ENCODE measurements at places on chromosomes 5 and 9. TPM values are rescaled to one million over a fixed set of nuclear protein-coding genes. Genes with fewer than 3 reads are reported as not detected.

The IFNA2 gene
- not detected for total RNA-seq

The GLRA1 gene
- total RNA-seq: not detected

The CNTNAP3 gene
- 6.4 TPM for total RNA-seq

The INSL6 gene
- total RNA-seq: not detected

The DRD1 gene
- 1.2 TPM for total RNA-seq

The PRR16 gene
- 7.7 TPM for total RNA-seq

The PTPN3 gene
- 7.2 TPM for total RNA-seq

The WWC1 gene
- 0.99 TPM for total RNA-seq

The GRXCR2 gene
- not detected for total RNA-seq

The VCAN gene
- 2,405 TPM for total RNA-seq

The IL5 gene
- total RNA-seq: not detected

The TSSK1B gene
- total RNA-seq: 0.46 TPM

The IL7R gene
- 9.8 TPM for total RNA-seq

The BTNL9 gene
- total RNA-seq: not detected

The ANGPTL2 gene
- 104 TPM for total RNA-seq

The ALDH1B1 gene
- 18.4 TPM for total RNA-seq

The HAVCR1 gene
- not detected for total RNA-seq

The IFNA21 gene
- not detected for total RNA-seq

The ZNF879 gene
- total RNA-seq: 4.6 TPM

The ANKRD31 gene
- total RNA-seq: under 0.01 TPM

The IL13 gene
- not detected for total RNA-seq

The RNF183 gene
- total RNA-seq: not detected

The ADGRV1 gene
- total RNA-seq: 0.26 TPM

The SPATA31D4 gene
- total RNA-seq: not detected

The PCDH12 gene
- total RNA-seq: 0.46 TPM

The SOX30 gene
- total RNA-seq: not detected

The UBE2QL1 gene
- total RNA-seq: 0.03 TPM

The CLIC3 gene
- total RNA-seq: 2.9 TPM

The ENTPD8 gene
- not detected for total RNA-seq

The TEX48 gene
- total RNA-seq: not detected

The COL5A1 gene
- 659 TPM for total RNA-seq

The PCDHGB1 gene
- total RNA-seq: 2.2 TPM

The ANKRD18A gene
- not detected for total RNA-seq

The LIX1 gene
- not detected for total RNA-seq

The PCDHB12 gene
- total RNA-seq: 0.46 TPM

The PFN3 gene
- not detected for total RNA-seq

The ZFP62 gene
- total RNA-seq: 17.5 TPM

The ATP6V0E1 gene
- total RNA-seq: 289 TPM

The MYOZ3 gene
- total RNA-seq: 2.3 TPM
